Stimulated activated CD8-positive, alpha-beta memory T cell treated with anti-CD3 and anti-CD28 coated beads, Interleukin-4, amount 100 ng/mL, for 24 hours (primary cell): ENCODE measurements at places on chromosomes 2 and 18.

DNA sequence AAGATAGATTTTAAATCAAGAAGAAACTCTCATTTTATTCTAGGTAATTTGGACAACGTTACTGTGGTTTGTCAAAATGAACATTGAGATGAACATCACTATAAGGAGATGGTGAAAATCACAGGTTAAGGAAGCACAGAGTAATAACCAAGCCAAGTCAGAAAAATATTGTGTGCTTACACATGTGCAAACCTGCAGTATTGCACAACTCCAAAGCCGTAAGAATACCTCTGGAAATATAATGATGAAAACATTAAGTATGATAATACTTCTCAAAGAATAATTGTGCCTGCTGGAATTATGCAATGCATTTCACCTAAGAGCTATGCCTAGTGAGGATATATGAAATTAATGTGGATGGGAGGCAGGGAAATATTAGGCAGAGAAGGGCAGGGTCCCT lies 21.1 kb upstream of the GALNT5 start:
- no peak for DNase-seq

GRCh38 chr2:127414638-127415592 lies 3.3 kb upstream of the PROC start:
- DNase-seq = no peak

DNA sequence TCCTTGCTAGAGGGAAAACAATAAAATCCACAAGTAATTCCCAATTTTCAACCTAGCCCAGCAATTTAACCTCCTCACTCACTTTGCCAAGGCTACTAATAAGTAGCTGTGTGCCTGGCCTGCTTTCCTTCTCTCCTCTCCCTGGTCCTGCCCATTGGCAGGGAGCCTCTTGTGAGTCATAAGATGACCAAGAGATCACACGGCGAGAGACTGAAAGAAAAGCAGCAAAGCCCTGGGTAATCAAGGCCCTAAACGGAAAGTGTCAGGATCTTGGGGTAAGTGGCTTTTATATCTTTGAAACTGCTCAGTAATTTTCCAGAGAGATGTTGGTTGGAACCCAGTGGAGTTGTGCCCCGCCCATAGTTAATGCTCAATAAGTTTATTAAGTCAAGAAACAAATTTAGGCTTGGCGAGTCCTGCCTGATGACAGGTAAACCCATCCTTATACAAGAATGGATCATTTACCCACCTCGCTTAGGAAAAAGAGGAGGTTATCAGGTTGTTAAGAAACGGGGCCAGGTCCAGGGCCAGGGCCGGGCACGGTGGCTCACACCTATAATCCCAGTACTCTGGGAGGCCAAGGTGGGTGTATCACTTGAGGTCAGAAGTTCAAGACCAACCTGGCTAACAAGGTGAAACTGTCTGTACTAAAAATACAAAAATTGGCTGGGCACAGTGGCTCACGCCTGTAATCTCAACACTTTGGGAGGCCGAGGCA lies 10.0 kb upstream of the ADAM17 start:
- no peak for DNase-seq

- DNase-seq = no peak
Observed at GRCh38 chr2:128446049-128446873, 127.6 kb upstream of the HS6ST1 start.

- no peak for DNase-seq
Observed at GRCh38 chr2:30194421-30194820, 36.9 kb upstream of the LBH start.

DNA sequence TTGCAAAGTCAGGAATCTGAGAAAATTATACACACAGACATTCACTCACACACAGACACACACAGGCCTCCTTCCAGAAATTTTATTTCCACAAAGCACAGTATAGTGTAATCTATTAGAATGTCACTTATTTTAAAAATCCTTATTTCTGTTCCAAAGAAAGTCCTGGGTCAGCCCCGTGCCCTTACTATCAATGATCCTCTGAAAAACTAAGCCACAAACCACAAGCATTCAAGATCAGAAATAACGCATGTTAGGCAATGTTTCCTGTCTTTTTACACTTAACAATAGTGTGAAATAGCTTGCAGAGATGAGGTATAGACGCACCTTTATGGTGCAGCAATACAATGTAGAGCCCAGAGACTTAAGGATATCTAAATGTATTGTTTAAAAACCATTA lies 25.8 kb downstream of the TBC1D8 start:
- DNase-seq = no peak
